Activated T-helper 1 cell treated with anti-CD3 and anti-CD28 coated beads, Interleukin-2, amount 50 U/mL, for 16 hours (primary cell): ENCODE measurements at places on chromosomes 6 and 20.

GRCh38 chr6:1686117-1687098 lies 76.7 kb downstream of the FOXC1 start:
- DNase-seq, result no peak

- DNase-seq, result no peak
These were observed 3.9 kb downstream of the FOXQ1 start for GRCh38 chr6:1315560-1316386.

DNA sequence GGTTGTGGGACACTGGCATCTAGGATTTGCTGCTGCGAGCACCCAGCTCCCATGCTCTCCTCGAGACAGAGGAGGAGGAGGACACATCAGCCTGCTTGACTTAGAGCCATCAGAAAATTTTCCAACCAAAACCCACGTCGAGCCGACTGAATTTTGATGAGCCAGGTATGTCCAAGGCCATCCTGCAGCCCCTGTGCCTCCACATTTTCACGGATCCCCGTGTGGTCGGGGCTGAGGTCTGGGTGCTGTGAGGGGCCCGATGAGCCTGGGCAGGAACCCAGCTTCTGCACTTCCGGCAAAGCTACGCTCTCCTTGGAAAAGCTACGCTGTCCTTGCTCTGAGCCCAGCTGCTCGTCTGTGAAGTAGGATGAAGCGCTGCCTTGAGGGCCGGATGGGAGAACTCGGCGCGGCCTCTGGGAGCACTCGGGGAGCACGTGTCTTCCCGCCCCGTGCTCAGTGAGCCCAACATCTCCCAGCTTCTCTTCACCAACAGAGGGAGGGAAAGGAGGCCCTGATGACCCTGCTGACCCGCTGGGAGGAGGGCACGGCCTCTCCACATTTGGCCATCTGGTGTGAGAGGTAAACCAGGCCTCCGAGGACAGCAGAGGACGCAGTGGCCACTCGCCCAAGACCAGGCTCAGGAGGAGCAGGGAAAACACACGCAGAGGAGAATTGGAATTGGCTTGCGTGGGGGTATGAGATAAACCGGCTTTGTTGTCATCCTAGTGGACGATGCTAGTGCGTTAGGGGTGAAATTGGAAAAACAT lies 33.9 kb downstream of the PSMG4 start:
- DNase-seq, result no peak

DNA sequence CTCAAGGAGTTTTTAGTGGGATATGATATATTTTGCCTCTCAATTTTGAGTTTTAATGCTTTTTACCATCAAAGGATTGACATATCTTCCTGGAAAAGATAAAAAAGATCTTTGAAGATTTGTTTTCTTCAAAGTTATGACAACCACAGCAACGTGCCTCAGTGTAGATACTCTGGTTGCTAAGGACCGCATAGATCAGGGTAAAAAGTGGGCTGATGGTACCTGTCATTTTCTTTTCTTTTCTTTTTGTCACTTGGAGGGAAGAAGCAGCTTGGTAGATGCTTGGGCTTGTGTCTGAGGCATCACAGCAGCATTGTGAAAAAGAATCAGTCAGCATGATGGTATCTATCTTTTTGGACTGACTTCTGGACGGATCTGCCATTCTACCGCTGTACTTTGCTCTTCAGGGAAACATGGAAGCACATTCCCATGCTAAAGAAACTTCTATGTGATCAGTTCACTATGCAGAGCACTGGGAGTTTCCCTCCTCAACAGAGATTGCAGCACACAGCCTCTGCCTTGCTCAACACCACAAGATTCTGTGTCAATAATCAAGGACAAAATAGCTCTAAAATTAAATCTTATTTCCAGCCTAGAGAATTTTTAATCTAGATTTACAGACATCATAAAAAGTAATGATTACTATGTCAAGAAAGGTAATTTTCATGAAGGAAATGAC lies 54.8 kb upstream of the SGK1 start:
- no peak for DNase-seq

GRCh38 chr20:32510601-32511357 lies 74.4 kb downstream of the NOL4L start:
- no peak for DNase-seq

DNA sequence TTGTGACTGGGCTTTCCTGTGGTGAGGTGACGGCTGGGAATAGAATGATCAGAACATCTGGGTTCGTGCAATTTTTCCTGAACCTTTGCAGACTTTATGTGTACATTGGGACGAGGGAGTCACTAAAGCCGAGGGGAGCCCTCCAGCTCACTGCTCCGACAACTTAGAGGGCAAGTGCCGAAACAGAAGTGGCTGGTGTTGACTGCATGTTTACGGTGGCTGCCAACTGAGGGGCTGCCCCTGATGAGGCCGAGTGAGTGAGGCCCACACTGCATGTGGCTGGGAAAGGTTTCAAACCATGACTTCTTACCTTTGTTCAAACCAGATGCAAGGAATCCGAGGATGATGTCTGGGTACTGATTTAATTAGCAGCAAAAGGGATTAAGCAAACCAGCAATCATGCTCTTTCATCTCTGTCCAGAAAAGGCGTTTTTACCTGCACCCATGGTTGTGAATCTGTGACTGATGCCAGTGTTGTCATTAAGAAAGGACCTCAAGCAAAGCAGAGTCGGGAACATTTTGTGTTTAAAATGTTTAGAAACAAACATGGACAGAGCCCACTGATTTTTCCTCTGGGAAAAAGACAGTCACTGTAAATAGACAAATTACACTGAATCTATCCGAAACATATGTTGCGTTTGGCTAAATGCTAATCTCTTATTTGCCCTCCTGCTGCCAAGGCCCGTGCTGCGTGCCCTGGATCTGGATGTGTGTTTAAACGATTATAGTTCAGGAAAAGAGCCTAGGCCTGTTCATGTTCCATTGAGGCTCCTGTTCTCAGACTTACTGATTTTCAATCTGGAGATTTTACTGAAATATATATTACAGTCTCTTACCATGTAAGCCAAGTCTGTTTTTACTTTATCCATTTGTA lies 105.1 kb downstream of the UST start:
- no peak for DNase-seq

DNA sequence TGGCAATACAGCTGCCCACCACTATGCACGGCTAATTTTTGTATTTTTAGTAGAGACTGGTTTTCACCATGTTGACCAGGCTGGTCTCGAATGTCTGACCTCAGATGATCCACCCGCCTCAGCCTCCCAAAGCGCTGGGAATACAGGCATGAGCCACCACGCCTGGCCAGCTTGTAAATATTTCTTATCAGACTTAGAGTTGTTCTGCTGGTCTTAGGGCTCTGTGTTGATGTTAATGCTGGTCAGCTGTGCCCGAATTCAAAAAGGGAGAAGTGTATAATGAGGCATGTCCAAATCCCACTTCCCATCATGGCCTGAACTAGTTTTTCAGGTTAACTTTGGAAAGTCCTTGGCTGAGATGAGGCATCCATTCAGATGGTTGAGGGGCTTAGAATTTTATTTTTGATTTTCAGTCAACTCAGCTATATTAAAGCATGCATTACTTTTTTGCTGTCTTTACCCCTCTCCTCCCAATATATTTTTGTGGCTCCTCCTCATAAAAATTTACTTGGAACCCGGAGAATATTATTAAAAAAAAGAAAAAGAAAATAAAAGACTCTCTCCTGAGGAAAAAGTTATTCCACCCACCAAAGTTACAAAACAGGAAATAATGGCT lies 47.7 kb downstream of the ADAT2 start:
- no peak for DNase-seq

DNA sequence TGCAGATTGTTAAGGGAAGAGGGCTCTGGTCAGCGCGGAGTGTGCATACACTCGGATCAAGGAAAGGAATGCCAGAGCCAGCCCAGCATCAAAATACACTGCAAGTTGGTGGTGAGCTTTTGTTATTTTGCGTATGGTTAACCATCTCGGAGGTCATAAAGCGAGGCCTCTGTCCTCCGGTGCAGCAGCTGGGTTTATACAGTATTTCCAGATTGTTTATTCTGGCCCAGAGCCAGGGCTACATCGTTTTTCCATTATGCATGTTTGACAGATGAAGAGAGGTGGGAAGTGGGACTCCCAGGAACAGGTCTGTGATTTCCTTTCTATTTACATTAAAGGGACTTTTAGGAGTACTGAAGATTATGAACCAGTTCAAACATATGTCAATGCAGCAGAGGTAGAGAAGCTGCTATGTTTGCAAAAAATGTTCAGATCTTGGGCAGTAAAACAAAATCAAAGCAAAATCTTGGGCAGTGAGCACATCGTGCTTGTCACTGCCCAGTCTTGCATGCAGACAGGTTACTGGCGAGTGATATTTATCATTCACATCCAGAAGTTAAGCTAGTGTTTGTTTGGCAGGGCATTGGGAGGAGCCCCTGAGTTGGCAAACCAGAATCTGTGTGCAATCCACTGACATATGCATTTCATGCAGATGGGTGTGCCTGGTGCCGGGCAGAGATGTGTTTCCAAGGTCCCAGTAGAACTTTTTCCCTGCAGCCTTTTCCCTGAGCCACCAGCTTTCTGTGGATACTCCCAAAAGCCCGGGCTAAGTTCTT lies 256.3 kb upstream of the TAB2 start:
- no peak for DNase-seq

GRCh38 chr6:128265706-128266105 lies 254.7 kb downstream of the PTPRK start:
- DNase-seq, result no peak

GRCh38 chr6:160358225-160359119 lies 10.3 kb downstream of the SLC22A3 start:
- no peak for DNase-seq

GRCh38 chr6:17494177-17494576 lies 100.8 kb downstream of the CAP2 start:
- DNase-seq, result no peak

DNA sequence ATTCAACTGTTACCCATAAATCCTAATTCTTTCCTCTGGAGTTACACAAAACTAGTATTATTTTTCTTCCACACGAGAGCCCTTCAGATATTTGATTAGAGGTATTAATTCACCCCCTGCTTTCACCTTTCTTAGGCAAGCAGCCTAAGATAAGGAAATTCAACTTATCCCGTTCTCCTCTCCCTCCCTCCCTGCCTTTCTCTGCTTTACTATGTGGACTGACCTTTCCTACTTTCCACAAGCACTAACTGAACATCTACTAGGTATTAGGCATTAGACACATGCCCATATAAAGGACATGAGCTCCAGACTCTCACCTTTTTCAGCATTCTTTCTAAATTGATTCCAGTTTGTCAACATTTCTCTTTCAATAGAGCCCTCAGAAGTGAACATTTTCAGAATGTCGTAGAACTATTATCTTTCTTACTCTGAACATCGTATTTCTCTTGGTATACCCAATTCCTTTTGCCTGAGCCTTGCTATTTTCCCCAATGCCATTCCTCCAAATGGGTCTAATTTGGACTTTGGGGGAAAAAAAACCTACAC lies 16.5 kb downstream of the ELOVL2 start:
- DNase-seq, result no peak

GRCh38 chr6:31354158-31354863 lies 2.7 kb downstream of the HLA-B start:
- DNase-seq, result no peak

DNA sequence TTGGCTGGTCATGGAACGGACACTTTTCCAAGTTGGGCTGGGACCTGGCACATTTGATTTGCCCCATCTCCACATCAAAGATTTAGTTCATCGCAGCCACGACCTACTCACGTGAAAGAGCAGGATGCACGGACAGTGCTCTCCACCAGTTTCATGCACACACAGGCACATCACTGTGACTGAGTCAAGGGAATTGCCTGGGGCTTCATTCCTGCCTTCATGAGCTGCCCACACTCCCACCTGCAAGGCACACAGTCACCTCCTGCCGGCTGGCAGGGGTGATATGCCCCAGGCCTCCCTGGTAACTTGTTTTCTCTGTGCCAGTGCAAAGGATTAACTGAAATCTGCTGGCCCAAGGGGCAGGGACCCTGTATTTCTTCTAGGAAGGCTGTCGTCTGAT lies 23.3 kb upstream of the CST1 start:
- DNase-seq, result no peak

DNA sequence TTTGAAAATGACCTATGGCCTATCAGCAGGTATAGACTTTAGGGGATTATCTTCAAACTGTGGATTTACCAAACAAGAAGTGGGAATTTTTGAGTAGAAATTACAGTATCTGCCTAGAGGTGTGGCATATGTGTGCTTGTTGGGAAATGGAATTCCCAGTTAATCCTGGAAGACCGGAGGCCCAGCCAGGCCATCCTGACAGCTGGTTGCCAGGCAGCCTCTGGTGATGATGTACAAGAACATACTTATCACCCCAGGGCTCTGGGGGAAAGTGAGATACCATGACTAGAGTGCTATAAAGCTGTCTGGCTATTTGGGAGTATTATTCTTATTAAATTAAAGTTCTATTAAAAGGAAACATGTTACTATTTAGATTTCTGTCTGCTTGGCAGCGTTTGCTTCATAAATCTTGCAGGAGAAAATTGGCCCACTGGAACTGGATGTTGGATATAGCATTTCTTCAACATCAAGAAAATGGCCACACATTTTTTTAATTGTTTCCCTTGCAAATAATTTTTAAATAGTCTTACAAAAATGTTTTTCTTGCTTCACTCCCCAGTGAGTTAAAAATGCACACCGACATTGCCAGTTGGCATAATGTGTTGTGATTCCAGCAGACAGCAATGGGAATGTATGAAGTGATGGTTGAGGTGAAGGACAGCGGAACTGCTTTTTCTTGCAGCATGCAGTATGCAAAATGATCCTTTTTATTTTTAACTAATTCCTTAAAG lies 187.8 kb downstream of the MYLK4 start:
- no peak for DNase-seq

DNA sequence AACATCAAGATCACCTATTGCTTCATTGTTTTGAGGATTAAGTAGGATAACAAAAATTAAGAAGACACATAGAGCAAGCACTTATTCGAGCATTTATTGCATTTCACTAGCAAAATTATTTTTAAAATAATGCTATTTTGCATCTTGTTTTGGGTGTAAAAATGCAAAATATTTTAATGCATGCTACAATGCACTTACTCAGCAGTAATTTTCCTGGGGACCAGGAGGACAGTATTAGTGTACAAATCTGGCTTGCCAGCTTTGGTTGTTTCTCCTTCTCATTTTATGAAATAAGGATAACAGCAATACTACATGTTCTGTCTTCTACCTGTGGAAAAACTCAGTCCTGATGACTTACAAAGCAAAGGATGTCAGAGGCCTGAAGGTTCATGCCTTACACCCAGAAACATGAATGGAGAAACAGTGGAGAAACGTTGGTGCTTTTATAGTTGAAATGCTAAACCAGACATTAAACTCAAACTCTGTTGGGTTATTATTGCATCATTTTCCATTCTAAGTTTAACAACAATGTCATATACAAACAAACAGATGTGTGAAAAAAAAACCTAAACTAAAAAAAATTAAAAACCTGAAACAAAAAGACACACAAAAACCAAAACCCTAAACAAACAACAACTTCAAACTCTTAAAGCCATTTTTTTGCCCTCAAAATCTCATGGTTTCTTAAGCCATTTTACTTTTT lies 50.2 kb upstream of the ATXN1 start:
- DNase-seq, result no peak

GRCh38 chr20:58071298-58071697 lies 157.2 kb downstream of the ANKRD60 start:
- DNase-seq, result no peak

GRCh38 chr6:48068278-48069251 lies 42.4 kb downstream of the PTCHD4 start:
- no peak for DNase-seq
